Foreskin keratinocyte (primary cell): ENCODE measurements at places on chromosomes 11 and 22. TPM values are rescaled to one million over a fixed set of nuclear protein-coding genes. Genes with fewer than 3 reads are reported as not detected.

GRCh38 chr11:89583580-89583979, 92.4 kb upstream of the NOX4 start:
- DNase-seq: no peak

DNA sequence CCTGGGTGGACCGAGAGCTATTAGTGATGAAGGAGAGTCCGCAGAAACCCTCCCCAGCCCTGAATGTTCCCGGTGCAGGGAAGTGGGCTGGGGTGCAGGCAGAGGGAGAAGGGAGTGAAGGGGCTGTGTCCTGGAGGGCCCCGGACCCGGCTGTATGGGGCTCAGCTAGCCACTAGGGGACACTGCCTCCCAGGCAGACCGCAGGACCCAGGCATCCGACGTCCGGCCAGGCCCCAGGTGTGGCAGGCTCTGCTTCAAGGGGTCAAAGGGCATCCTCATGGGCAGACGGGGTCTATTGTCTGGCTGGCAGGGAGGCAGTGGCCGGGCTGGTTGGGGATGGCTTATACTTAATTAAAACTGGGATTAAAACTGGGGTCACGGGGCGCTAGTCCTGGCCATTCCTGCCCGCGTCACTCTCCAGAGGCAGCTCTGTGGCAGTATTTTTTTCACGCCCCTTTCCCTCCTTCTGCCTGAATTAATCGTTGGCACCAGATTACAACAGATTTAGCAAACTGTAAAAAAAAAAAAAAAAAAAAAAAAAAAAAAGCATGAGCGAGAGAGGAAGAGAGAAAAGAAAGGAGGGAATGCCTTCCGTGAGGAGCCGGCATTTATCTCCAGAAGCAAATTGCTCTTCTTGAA, 5.1 kb downstream of the FLRT1 start:
- DNase-seq: no peak

Gene ZDHHC24
- 6.0 and 8.9 TPM in 2 replicates for total RNA-seq

DNA sequence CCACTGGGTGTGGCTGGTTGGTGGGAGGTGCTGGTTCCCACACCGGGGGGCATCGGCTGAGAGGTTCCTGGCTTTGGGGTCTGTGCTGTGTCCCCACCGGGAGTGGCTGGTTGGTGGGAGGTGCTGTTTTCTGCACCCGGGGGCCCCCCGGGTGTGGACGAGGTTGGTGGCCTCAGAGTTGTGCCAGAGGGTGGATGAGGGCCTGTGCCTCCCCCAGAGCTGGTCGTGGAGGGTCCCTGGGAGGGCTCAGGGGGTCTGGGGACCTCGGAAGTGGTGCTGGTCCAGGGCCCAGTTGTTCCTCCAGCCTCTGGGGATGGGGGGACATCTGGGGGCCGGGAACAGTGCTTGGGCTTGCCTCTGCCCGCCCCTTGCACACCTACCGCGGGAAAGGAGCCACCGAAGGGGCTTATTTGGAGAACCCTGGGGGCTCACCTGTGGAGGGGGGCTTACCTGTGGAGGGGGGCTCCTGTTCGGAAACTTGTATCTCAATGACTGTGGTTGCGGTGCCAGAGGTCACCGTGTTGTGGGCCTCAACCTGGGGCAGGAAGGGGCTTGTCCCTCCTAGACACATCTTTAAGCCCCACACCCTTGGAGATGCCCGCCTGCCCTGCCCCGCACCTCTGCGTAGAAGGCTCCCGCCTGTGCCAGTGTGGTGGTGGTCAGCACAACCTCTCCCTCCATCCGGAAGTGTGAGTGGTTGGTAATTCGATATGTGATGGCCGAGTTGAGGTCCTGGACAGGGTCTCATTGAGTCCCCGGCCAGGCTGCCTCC, 3.3 kb upstream of the IRF7 start:
- no peak for DNase-seq

GRCh38 chr11:119412072-119412471, 10.9 kb downstream of the THY1 start:
- no peak for DNase-seq

DNA sequence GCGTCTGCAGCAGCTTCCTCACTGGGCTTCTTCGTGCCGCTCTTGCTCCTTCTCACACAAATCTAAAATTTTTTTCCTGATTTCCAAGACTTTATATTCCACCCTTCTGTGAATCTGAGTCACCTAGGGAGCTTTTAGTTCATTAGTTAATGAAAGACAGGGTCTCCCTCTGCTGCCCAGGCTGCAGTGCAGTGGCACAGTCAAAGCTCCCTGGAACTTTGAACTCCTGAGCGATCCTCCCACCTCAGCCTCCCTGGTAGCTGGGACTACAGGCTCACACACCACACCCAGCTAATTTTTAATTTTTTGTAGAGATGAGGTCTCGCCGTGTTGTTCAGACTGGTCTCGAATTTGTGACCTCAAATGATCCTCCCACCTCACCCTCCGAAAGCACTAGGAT, 116.9 kb downstream of the ATXN10 start:
- DNase-seq: no peak
